ENCODE measurements at places on chromosomes 3 and 15.

GRCh38 chr3:188322135-188322887, 168.4 kb downstream of the LPP start:
- no peak for DNase-seq

DNA sequence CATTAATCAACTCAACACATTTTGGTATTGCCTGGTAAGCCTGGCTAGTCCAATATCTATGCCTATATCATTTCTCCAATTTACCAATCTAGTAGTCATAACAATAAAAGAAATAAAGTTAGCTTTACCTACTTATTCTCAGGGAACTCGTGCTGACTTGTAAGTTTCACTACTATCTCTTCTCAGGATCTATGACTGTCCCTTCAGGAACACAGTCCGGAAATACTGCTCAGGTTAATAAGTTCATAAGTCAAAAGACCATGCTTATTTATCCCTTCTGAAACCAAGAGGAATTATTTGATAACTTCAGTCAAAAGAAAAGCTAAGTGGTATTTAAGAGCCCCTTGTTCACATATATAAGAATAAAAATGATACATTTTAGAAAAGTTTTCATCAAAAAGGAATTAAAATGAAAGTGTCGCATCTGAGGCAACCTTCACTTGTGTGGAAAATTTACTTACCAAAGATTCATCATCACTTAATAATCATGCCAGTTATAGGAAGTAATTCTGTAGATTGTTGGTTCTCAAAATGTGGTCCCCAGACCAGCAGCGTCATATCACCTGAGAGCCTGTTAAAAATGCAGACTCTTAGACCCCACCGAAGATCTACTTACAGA, 15.5 kb upstream of the THRB start:
- no peak for DNase-seq

DNA sequence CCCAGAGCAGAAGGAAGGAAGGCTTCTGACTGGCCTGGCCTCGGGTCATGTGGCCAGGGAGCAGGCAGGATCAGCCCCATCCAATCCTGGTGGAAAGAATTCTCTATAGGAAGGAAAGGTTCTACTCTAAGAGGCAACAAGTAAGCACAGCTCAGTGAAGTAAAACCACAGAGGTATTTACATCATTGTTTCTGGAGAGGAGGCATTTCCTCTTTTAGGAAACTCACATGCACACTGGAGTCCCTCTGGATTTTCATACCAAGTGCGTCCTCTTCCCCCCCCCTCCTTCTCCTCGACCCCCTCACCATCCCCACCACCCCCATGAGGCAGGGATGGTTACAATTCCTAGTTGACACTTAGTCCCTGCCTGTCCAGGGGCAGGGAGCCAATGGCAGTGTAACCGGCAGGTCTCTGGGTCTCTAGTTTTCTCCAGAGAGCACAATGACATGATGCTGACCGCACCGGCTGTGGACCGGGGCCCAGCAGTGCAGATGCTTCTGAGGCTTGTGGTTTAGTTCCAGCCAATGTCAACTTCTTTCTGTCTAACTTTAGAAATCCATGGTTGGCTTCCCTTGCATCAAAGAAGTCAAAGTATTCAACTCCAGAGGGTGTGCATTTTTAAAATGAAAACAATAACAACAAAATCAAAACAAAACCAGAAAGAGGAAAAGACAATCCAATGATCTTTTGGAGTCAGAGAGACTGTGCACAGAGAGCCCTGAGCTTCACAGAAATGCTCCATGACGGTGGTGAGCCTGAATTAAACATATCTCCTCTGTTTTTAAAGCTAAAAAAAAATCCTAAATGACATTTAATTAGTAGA, 230.3 kb upstream of the TLE3 start:
- peak; percentile 79 for DNase-seq

DNA sequence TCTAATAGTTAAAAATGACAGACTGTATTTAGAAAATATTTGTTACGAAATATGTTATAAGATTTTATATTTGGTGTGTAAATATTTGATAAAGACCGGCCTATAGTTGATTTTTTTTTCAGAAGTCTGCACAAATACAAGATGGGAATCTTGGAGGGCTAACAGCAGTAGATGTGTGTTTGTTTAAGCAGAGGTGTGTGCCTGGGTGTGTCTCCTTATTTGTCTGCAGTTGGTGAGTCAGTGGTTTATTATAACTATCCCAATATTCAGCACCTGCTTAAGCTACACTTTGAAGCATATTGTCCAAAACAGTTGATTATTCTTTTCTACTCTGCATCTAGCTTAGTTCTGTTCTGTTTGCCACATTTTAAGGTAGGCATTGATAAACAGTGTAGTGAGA, 12.4 kb downstream of the GLCE start:
- no peak for DNase-seq

- no peak for DNase-seq
Measured at GRCh38 chr15:28955160-28955992, 69.6 kb downstream of the APBA2 start.

- no peak for DNase-seq
Measured at GRCh38 chr3:153404157-153404556, 242.1 kb downstream of the RAP2B start.

DNA sequence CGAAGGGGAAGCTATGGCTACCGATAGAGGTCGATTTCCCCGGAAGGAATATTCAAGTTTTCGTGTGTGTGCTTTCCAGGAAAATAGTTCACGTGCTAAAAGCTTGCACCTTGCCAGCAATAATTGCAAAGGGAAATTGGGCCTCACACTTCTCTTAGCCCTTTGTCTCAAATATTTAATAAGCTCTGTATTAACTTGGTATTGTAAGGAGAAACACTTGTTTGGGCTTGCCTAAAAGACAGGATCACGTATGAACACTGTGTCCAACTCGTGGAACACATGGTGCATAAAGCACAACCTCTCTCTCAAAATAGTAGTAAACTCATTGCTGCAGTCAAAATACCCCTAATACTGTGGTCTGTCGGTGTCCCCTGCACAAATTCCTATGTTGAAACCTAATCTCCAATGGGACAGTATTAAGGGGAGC, 352 bp upstream of the TMF1 start:
- no peak for DNase-seq

- no peak for DNase-seq
Measured at GRCh38 chr3:195596765-195597171, 13.0 kb upstream of the APOD start.

GRCh38 chr15:42090781-42091180, 3.6 kb downstream of the PLA2G4D start:
- no peak for DNase-seq

- DNase-seq: no peak
Measured at GRCh38 chr3:9861201-9861600, 17.4 kb upstream of the RPUSD3 start.

DNA sequence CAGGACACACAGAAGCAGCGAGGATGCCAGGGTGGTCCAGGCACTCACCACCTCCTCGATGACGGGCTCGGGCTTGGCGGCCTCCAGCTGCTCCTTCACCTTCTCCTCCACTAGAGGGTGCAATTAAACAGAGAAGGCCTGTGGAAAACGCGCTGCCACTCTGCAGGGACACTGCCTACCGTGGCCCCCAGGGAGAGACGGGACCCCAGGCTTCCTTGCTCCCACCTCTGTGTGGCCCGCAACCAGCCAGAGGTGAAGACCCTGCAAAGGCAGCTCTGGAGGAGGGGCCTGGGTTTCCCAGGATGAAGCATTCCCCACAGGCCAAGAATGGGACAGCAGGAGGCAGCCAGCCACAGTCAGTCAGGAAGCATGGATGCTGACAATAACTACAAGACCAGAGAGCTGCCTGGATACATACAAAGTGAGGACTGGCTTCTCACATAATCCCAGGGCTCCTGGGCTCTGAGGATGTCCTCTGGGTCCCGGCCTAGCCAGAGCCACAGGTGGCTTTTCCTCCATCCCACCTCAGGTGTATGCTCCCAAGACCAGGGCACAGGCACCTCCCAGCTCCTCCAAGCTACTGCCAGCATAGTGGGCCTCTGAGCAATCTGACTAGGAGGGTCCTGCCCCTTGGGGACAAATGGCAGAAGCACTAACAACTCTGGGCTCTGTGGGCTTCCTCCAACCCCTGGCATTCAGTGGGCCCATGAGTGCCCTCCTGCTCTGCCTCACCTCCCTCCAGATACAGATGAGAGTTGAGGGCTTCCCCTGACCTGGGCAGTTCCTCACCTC, 46.2 kb downstream of the PTH1R start:
- no peak for DNase-seq

DNA sequence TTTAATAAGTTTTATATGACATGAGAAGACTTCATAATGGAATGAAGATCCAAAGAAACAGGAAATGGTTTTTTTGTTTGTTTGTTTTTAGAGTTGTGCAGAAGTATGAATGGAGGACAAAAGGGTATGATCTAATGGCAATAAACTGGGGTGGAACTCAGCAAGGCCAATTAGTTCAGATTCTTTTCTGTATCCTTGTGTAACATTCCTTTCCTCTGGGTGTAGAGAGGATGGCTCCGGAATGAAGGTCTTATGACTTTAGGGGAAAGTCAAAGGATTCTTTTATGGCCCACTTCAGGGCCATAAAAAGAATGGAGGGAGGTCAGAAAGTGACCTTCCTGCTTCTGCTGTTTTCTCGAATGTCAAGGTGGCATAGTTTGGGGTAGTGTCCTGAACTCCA, 152.6 kb downstream of the DPH6 start:
- no peak for DNase-seq

GRCh38 chr3:137746808-137747207, 17.3 kb upstream of the SOX14 start:
- DNase-seq: no peak

DNA sequence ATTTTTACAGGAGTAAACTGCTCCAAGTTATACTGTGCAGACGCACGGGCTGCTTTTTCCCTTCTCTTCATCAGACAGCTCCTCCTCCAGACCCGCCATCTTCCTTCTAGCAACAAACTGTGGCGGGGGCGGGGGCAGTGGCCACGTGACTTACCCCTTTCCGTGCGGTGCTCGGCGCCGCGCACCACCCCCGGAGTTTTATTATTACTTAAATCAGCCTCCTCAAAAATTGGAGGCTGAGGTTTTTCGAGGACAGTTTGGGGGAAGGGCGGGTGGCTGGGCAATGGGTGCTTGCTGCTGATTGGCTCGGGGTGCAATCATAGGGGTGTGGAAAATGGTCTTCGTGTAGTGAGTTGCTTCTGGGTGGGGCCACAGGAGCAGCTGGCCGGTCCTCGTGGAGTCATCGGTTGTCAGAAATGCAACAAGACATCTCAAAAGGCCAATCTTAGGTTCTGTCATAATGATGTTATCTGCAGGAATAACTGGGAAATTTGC, 77.1 kb upstream of the MFGE8 start:
- no peak for DNase-seq

GRCh38 chr3:73411545-73411944, 213.2 kb downstream of the PDZRN3 start:
- no peak for DNase-seq

- DNase-seq: no peak
Measured at GRCh38 chr15:92886815-92887214, 13.3 kb upstream of the CHD2 start.

DNA sequence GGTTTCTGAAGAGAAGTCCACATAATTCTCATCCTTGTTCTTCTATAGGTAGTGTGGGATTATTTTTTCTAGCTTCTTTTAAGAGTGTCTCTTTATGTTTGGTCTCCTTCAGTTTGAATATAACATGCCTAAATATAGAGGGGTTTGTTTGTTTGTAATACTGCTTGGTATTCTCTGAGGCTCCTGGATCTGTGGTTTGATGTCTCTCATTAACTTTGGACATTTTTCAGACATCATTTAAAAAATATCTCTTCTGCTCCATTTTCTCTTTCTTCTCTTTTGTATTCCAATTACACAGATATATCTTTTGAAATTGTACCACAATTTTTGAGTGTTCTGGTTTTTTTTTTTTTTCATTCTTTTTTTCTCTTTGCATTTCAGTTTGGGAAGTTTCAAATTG, 113.1 kb downstream of the ARNT2 start:
- DNase-seq: no peak

GRCh38 chr3:81620849-81621248, 140.6 kb downstream of the GBE1 start:
- DNase-seq: no peak

DNA sequence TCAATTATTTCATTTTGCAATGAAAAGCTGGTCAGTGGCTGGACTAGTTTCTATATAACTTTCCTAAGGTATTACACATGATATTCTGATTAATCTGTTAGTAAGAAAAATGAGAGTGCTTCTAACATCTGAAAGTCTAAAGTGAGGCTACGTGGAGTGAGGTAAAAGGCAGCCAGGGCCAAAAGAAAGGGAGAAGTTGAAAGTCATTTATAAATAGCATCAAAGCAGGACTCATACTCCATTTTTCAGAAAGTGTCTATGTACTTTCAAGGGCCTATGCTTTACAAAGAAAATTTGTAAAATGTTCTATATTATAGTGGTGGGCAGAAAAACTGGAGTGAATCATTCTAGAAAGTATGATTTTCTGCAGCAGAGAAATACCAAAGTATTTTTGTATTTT, 80.0 kb downstream of the CSNK1G1 start:
- DNase-seq: no peak

DNA sequence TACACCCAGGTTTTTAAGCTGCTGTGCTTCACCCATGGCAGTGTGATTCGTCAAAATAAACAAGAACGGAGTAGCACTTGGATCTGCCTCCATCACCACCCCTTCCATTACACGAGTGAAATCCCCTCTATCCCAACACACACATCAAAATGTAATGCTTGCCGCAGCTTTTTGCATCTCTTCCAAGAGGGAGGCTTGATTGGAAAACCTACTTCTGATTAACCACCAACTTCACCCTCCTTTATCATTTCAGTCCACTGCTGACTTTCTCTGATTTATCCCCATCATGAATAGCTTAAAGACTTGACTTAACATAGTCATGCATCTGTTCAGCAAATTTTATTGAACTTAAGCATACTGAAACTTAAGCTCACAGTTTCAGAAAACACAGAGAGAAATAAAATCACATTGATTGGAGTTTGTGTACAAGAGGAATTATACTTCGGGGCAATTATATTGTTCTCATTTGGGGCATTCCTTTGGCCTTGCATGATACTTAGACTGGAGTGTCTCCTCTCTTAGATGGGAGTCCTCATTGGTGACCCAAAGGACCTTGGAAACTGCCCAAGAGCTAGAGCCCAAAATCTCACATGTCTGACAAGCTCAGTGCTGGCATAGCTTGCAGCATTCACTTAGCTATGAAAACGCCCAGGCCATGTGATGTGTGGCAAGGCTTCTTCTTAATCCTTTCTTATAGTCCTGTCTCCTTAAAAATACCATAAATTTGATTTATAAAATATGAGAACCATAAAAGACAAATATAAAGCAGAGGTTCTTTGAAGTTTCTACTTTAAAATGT, 124.3 kb upstream of the UMPS start:
- no peak for DNase-seq

GRCh38 chr15:61137105-61137792, 91.9 kb downstream of the RORA start:
- no peak for DNase-seq
